ENCODE measurements at places on chromosomes 13 and 19. TPM values are rescaled to one million over a fixed set of nuclear protein-coding genes. Genes with fewer than 3 reads are reported as not detected.

- no peak overlapping the region for H3K4me3 ChIP-seq
- peak; percentile 17 for DNase-seq
- H3K36me3 ChIP-seq, result no peaks in the 10 kb centered on the region
Measured at GRCh38 chr13:112893570-112894422, 75.2 kb upstream of the MCF2L start.

DNA sequence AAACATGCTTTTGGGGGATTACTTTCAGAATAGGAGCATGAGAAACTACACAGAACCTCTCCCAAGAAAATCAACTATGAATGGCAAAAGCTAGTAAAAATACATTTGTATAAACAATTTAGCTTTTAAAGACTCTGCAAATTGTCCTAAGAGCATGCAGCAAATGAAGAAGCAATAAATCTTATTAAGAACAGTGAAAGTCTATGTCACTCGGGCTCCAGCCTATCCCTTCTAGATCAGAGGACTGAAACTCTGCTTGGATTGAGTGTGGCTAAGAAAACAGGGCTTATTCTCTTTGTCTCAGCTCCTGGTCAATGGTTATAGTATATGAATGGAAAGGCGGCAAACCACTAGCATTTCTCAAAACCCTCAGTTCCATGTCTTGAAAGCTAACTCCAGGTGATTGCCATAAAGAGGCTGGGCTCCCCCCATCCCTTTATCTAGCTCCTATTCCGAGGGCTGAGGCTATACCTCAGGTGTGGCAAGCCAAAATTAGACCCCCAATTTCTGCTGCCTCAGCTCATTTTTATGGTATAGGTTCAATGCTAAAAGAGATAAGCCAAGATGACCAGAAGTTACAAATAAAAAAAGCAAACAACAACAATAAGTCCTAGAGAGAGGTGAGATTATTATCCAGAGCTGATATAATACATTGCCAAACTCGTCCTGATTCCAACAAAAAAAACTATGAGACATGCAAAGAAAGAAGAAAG lies 953.2 kb downstream of the SLITRK6 start:
- no peaks in the 10 kb centered on the region for H3K4me1 ChIP-seq
- no peaks in the 10 kb centered on the region for H3K36me3 ChIP-seq
- no peaks in the 10 kb centered on the region for H3K27me3 ChIP-seq
- no peak for DNase-seq

DNA sequence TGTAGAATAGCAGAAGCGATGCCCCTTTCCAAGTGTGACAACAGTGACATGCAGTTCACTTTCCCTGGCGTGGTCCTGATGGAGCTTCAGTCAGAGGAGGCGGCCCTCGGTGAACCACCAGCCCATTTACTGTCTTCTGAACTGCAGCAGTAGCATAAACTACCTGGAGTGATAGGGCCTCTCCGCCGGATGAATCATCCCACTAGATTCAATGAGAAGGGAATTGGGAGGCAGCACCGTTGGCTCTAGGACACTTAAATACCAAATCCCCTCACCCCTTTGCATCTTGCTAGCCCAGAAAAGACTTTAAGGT lies 112.8 kb upstream of the GPR12 start:
- H3K27ac ChIP-seq, result no peak overlapping the region

GRCh38 chr13:84933797-84934196 lies 865.4 kb downstream of the SLITRK6 start:
- peaks cover 2% of the 10 kb centered on the region for H3K4me1 ChIP-seq
- no peak for DNase-seq
- H3K27ac ChIP-seq, result no peak overlapping the region
- no peaks in the 10 kb centered on the region for H3K36me3 ChIP-seq

Gene SIGLEC8
- not detected for total RNA-seq

Gene TMC4
- 0.54 TPM for total RNA-seq

Gene MEGF8
- total RNA-seq, result 7.0 TPM

DNA sequence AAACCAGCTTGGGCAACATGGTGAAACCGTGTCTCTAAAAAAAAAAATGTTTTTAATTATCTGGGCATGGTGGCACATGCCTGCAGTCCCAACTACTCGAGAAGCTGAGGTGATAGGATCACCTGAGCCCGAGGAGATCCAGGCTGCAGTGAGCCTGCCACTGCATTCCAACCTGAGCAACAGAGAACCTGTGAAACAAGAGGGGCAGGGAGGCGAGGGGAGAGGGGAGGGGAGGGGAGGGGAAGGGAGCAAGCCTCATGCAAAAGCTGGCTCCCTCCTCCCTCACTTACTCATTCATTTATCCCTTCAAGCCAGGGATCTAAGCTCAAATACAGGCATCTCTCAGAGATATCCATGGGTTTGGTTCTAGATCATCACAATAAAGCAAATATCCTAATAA lies 8.9 kb downstream of the ATP7B start:
- H3K36me3 ChIP-seq, result no peaks in the 10 kb centered on the region
- no peak overlapping the region for H3K27ac ChIP-seq
- no peak overlapping the region for H3K4me3 ChIP-seq
- no peak for DNase-seq
- H3K27me3 ChIP-seq, result peaks cover 9% of the 10 kb centered on the region

GRCh38 chr13:108315273-108315672 lies 45.8 kb downstream of the TNFSF13B start:
- DNase-seq, result no peak
- no peak overlapping the region for H3K27ac ChIP-seq
- no peak overlapping the region for H3K4me3 ChIP-seq
- H3K4me1 ChIP-seq, result no peaks in the 10 kb centered on the region
- H3K36me3 ChIP-seq, result no peaks in the 10 kb centered on the region
- peaks cover 4% of the 10 kb centered on the region for H3K27me3 ChIP-seq

GRCh38 chr13:45104261-45104660 lies 16.0 kb upstream of the GTF2F2 start:
- H3K27me3 ChIP-seq, result peaks cover 17% of the 10 kb centered on the region
- no peaks in the 10 kb centered on the region for H3K36me3 ChIP-seq
- DNase-seq, result no peak

DNA sequence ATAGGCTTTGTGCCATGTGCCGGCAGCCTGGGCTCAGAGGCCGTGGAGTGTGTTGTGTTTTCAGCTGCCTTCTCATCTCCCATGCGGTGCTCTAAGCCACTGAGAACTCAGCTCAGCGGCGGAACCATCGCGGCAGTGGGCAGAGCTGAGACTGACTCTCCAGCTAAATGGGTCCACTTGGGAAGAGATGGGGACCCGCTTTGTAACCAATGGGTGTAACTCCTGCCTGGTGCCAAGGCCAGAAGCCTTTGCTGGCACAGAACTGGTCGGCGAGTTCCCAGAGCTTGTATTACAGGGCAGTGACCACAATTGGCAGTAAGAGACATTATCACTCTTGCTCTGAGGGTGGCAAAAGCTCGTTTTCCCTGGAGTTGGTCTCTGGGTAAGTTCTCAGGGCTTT lies 183.0 kb downstream of the STK24 start:
- no peaks in the 10 kb centered on the region for H3K4me1 ChIP-seq
- no peaks in the 10 kb centered on the region for H3K36me3 ChIP-seq
- peaks cover 3% of the 10 kb centered on the region for H3K27me3 ChIP-seq

- H3K27ac ChIP-seq, result no peak overlapping the region
- no peaks in the 10 kb centered on the region for H3K36me3 ChIP-seq
- H3K4me1 ChIP-seq, result peaks cover 8% of the 10 kb centered on the region
- DNase-seq, result peak; percentile 33
- H3K4me3 ChIP-seq, result no peak overlapping the region
Measured at GRCh38 chr19:2517881-2518601, 42.1 kb downstream of the GADD45B start.

- peaks cover 28% of the 10 kb centered on the region for H3K36me3 ChIP-seq
- H3K27ac ChIP-seq, result no peak overlapping the region
- no peaks in the 10 kb centered on the region for H3K27me3 ChIP-seq
- no peak overlapping the region for H3K4me3 ChIP-seq
- H3K4me1 ChIP-seq, result peaks cover 7% of the 10 kb centered on the region
Measured at GRCh38 chr19:57403737-57404563, 7.0 kb upstream of the ZNF17 start.

DNA sequence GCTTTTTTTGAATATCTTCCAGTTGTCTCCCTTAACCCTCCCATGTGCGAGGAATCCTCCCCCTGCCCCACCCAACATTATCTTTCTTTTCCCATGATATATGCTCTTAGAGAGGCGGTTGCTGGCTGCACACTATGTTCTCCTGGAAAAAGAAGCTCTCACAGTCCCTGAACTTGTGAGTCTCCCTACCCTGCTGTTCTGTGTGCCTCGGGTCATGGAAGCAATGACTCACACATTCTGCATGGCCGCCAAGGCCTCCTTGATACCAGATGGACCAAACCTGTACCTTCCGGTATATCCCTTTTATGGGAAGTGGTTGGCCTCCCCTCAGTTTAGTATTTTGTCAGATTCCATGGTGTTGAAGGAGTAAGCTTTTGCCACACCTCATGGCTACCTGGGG lies 705.4 kb downstream of the SLITRK6 start:
- no peak for DNase-seq
- no peaks in the 10 kb centered on the region for H3K36me3 ChIP-seq
- H3K27ac ChIP-seq, result no peak overlapping the region
- H3K27me3 ChIP-seq, result no peaks in the 10 kb centered on the region

DNA sequence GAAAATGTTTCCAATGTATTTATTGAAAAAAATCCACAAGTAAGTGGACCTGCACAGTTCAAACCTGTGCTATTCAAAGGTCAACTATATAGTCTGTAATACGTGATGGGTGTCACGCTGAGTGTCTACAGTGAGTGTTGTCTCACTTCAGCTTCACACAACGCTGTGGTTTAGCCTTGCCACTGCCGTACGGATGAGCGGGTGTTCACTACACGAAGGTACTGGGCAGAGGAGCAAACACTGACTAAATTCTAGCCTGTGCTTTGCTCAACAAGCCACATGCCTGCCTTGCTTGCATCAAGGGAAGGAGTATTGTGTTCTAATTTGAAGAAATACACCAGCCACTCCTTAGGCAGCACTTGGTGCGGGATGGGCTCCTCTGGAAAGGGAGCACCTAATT lies 3.4 kb upstream of the FFAR3 start:
- H3K36me3 ChIP-seq, result no peaks in the 10 kb centered on the region
- no peak overlapping the region for H3K27ac ChIP-seq
- peaks cover 14% of the 10 kb centered on the region for H3K4me1 ChIP-seq
- peaks cover 7% of the 10 kb centered on the region for H3K27me3 ChIP-seq

Data from activated CD8-positive, alpha-beta T cell treated with anti-CD3 and anti-CD28 coated beads for 36 hours (primary cell).